ENCODE measurements at places on chromosomes 12 and 14.
A peak's percentile ranks its signal among the peaks of the same experiment; 100 is the strongest.

GRCh38 chr12:59322473-59322872 is 273.4 kb upstream of the SLC16A7 start:
- no peak for DNase-seq

DNA sequence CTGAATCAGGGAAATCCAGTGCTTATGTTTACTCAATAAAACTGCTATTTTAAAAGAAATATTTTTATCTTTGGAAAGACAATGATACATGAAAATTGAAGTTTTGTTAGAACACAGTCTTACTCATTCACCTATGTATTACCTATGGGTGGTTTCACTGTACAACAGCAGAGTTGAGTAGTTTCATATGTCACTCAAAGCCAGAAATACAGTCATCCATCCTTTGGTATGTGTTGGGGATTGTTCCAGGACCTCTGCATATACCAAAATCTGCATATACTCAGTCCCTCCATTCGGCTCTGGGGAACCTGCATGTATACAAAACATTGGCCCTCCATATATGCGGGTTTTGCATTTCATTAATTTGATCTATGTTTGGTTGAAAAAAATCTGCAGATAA is 190.6 kb downstream of the GPHN start:
- DNase-seq, result no peak

GRCh38 chr12:69039911-69040310 is 106.9 kb upstream of the CPM start:
- no peak for DNase-seq

DNA sequence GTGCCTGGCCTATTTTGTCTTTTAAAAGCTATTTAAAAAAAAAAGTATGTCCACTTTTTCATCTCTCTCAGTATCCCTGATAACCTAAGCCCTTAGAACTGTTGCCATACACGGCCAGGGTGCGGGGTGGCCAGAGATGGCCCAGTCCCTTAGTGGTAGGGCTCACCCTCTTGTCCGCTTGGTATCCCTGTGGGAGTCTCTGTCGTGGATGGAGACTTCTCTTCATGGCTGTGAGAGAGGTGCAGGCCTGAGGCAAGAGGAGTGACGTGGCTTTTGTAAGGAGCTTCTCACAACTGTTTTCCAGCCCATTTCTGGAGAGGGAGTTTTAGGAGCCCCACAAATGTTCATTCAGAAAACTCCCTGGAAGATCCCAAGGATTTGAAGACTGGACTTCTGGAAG is 26.8 kb downstream of the XRCC3 start:
- no peak for DNase-seq

- no peak for DNase-seq
These were observed 27.7 kb upstream of the RNU6-8 start for GRCh38 chr14:32230695-32231280.

GRCh38 chr12:77842430-77842829 is 11.7 kb downstream of the NAV3 start:
- no peak for DNase-seq

- peak; percentile 63 for DNase-seq
These were observed 13.1 kb downstream of the CCDC85C start for GRCh38 chr14:99590746-99591555.

- no peak for DNase-seq
These were observed 122.0 kb downstream of the TGFB3 start for GRCh38 chr14:75859746-75860145.

- no peak for DNase-seq
These were observed 125.6 kb downstream of the EML1 start for GRCh38 chr14:99918781-99919180.

GRCh38 chr12:69844836-69845235 is 19.8 kb downstream of the MYRFL start:
- DNase-seq, result no peak

- DNase-seq, result no peak
These were observed 10.2 kb upstream of the OR11G2 start for GRCh38 chr14:20180486-20180885.

DNA sequence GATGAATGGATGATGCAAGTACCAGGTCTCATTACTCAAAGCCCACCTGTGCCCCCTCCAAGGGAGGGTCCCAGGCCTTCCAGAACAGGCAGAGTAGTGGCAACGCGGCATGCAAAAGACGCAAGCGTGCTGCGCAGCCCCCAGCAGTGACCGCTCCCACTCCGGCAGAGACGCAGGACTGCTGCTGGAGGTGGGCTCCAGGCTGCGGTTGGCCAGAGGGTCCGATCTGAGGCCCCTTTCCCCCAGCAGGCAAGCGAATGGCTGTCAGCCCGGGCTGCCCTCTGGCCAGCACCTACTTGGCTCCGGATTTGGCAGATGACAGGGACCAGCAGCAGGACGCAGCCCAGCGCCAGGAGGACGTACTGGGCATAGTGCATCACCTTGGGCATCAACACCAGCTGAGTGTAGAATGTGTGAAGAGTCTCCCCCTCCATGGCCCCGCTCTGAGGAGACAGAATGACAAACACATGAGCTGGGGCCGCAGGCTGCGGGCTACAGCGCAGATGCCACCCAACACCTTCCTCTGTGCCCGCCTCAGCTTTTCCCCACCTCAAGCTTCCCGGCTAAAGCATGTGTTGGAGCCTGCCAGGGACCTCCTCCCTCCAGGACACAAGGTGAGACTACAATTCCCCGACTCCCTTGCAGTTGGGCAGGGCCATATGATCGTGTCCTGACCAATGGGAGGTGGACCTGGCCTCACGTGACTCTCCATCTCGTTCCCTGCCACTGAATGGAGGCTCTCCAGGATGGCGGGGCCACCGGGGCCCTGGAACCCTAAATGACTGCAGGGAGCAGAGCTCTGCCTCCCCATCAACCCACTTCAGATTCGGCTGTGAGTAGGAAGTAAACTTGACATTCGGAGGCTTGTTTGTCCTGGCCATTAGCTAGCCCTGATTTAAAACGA is 77.4 kb downstream of the SCARB1 start:
- DNase-seq, result no peak

DNA sequence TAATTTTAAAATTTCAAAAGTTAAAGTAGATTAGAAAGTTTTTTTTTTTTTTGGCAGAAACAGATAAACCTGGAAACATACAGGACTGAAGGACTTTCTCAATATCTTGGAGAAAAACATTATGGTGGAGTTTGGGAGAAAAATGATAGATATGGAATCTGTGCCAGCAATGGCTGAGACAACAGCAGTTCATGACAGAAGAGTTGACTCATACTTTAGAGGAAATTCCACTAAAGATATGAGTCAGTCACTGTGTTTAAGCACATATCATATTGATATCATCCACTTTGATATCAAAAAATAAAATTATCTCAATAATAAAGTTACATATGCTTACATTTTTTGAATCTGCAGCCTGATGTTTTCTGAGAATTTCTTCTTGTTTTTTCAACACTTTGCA is 193.9 kb upstream of the OR4E1 start:
- no peak for DNase-seq

DNA sequence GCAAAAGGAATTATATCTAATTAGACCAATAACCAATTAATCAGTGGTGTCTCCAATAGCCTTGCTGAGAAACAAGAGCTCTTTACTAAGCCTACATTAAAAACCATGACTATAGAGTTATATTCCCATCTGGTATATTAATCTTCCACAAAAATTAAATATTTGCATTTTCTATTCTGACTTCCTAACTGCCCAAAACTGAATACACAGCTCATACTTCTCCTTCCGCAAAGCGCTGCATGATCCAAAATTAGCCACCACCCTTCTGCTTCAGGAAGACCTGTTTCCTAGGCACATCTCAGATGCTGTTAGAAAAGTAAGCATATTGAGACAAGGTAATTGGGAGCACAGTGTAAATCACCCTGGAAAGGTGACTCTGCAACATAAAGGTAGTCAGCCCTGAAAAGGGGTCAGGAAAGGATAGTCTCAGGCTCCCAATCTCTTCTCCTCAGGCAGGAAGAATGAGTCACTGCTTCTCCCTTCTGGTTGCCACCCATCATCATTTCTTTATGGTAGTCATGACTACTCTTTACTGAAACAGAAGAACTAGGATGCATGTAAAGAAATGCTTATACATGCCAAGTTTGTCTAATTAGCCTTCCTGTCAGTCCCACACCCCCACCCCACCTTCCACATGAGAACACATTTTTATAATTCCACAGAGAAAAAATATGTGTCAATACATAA is 54.3 kb downstream of the PLCZ1 start:
- no peak for DNase-seq

- peak; percentile 82 for DNase-seq
These were observed 1.9 kb upstream of the RIN3 start for GRCh38 chr14:92511453-92512238.

GRCh38 chr14:67582061-67582460 is 18.0 kb downstream of the PIGH start:
- DNase-seq, result no peak

- DNase-seq, result peak; percentile 71
These were observed 480 bp downstream of the ITPK1 start for GRCh38 chr14:93115069-93115820.

- no peak for DNase-seq
These were observed 80.5 kb downstream of the BCL11B start for GRCh38 chr14:99191395-99192027.

GRCh38 chr14:101962503-101962874 is 1.9 kb upstream of the DYNC1H1 start:
- no peak for DNase-seq

DNA sequence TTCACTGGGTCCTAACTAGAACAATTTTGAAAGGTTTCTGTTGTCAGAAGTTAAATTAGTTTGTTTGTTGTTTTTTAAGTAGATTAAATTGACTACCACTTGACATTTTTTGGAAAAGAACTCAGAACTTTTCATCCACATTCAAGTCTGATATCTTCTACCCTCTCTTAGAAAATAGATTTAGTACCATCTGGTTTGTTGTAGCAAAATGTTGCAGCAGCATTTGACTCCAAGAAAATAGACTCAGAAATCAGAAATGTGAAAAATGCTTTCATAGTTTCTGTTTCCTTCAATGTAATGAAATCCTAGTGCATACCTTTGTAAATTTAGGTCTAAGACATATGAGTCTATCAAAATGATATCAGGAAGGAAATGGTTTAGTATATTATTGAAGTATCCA is 256.3 kb upstream of the CLEC14A start:
- DNase-seq, result no peak

DNA sequence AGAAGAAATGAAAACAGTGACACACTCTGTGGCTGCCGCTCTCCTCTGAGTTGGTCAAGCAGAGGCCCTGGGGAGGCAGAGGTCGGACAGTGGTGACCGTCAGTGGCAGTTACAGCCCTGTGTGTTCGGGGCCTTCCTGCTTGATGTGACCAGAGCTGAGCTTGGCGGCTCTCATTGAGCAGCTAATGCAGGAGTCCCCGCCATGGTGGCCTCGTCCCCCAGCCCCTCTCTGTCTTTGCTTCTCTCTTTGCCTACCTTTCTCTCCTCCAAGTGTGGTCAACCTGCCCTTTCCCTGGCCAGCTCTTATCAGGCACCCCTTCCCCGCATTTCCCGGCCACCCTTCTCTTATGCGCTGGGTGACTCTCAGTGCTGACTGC is 362.8 kb downstream of the CACNA1C start:
- DNase-seq, result no peak

DNA sequence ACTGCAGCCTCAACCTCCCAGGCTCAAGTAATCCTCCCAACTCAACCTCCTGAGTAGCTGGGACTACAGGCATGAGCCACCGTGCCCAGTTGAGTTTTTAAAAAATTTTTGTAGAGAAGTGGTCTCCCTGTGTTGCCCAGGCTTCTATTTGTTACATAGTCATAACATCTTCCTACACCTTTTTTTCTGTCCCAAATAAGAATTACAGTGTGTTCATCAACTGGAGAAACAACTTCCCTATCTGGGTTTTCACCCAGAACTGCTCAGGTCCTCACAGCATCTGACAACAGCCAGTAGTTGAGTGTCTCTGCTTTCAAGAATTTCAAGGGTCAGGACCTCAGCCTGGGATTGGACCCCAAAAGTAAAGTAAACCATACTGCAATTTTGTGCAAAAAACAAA is 235.2 kb upstream of the AMIGO2 start:
- no peak for DNase-seq

DNA sequence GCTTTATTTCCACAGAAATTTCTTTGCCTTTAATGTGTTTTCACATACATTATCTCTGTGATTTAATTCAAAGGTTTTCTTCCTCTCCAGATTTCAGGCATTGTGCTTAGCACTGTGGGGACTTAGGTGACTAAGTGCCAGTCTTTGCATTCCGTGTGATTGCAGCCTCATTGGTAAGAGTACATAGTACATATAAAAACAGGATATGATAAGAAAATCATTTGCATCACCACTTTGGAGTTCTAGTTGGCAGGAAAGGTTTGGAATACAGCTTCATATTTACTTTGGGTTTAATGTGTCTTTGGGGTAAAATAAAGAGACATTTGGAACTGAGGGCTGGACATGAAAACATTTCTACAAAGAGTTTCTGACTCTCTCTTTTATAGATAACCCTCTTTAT is 37.8 kb upstream of the C12orf75 start:
- DNase-seq, result no peak

- DNase-seq, result no peak
These were observed 673.0 kb upstream of the LMO3 start for GRCh38 chr12:17278946-17279345.

GRCh38 chr12:86264451-86265328 is 8.5 kb upstream of the MGAT4C start:
- DNase-seq, result no peak

DNA sequence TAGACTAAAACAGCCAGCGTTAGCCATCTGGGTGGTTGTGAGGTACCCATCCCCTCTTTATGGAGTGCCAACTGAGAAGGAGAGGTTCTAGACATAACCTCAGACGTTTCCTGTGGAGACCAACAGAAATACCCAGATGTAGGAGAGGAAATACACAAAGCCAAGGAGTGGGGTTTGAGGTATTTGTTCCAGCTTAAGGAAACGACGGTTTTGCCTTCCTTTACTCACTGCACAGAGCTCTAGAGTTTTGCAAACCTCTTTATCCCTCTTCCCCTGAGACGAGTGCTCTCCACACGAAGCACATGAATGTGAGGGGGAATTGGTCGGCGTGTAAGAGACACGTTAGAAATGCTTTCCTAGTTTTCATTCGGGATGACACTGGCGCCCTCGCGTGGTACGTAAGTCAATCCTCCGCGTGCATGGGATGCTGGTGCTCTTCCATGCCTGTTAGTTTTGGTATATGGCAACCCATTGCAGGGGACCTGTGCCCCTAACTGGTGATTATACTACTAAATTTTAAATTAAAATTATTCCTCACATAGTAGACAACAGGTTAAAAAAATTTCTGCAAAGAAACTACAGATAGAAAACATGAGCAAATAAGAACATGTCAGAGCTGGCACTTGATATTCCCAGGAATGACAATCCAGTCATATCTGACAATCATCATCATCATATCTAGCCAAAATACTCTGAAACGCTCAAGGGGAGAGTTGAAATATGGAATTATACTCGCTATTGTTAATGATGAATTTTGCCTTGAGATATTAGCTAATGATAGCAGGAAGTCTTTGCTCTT is 121.7 kb downstream of the PPM1H start:
- peak; percentile 55 for DNase-seq

GRCh38 chr12:46265734-46266133 is 3.1 kb downstream of the SLC38A1 start:
- DNase-seq, result no peak

DNA sequence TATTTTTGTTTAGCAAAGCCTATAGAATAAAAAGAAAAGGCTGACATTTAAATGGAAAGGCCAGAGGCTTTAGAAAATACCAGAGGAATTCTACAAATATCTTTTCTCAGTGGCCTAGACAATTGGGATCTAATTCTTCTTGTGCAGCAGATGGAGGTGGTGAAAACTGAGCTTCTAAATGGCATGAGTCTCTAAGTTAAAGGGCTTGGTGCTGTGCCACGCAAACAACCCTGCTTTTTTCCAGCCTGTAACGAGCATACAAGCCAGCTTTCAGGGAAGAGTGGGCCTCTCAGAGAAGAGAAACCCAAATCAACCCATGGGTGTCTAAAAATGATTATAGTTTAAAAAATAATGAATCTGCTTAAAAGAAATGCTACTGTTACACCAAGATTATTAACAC is 237.9 kb upstream of the NAV3 start:
- no peak for DNase-seq

Data from HTR-8/SVneo (cell line).